ENCODE measurements at places on chromosomes 5 and 9. TPM values are rescaled to one million over a fixed set of nuclear protein-coding genes. Genes with fewer than 3 reads are reported as not detected.

SEC16A gene
- 60.1 TPM for total RNA-seq

ACOT12 gene
- not detected for total RNA-seq

GRCh38 chr9:87020169-87020950 lies 73.1 kb upstream of the GAS1 start:
- no peak for DNase-seq

GRCh38 chr5:40479939-40480338 lies 199.8 kb upstream of the PTGER4 start:
- DNase-seq: no peak

- no peak for DNase-seq
Measured at GRCh38 chr9:18126831-18127498, 347.0 kb upstream of the ADAMTSL1 start.

DNA sequence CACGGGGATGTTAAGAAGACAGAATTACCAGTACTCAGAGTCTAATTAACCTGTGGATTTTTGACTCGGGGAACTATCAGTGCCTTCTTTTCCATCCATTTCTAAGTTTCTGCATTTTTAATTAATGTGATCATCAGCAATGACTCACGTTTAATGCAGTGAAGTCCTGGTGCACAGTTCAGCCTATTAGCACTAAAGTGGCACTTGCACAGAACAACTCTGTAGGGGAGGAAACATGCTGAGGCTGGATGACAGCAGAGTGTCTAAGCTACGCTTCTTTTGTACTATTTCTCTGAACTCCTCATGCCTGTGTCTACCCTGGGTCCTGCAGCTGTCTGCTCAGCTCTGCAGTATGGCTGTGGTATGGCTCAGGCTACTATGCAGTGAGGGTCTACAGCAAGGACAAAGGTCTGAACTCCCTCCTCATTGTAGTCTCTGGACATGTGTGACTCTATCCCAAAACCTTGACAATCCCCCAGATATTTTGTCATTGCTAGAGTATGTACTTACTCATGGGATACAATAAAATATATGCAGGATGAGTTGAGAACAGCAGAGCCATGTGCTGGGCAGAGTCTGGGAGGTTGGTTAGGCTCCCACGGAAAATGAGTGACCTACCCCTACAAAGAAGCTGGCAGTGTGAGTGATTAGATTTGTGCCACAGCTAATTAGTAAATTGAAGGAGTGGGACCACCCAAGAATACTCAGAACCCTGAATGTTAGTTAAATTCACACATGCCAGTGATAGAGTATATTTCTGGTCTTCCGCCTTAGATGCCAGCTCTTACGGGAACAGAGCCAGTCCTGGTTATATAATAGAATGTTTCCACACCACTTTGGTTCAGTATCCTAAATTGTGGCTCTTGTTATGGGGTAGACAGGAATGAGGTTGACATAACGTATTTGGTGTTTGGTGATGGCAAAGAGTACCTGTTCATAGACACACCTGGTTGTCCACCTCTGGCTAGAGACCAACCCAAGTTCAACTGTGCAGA lies 148.0 kb downstream of the GHR start:
- DNase-seq: no peak

All from OCI-LY7 (cell line).